GF-D8 (cell line): ENCODE measurements at places on chromosomes 2 and 18.

GRCh38 chr2:201987426-201987825 lies 46.2 kb upstream of the FZD7 start:
- DNase-seq: no peak

- no peak for DNase-seq
Observed at GRCh38 chr2:31239593-31240177, 5.7 kb downstream of the EHD3 start.

DNA sequence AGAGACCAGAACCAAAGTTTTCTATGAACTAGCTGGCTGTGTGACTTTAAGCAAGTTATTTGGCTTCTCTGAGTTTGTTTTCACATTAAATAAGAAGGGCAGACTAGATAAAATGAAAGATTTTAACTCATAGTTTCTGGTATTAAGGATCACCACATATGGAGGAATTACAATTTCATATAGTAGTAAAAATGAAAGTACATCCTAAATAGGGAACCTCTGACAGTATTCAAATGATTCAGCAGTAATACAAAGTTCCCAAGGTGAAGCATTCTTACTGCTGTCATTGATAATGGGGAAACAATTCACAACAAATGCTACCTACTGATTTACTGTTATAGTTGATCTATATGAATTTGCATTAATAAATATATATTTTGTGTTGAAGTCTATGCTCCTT lies 170.3 kb upstream of the VRK2 start:
- DNase-seq: no peak

DNA sequence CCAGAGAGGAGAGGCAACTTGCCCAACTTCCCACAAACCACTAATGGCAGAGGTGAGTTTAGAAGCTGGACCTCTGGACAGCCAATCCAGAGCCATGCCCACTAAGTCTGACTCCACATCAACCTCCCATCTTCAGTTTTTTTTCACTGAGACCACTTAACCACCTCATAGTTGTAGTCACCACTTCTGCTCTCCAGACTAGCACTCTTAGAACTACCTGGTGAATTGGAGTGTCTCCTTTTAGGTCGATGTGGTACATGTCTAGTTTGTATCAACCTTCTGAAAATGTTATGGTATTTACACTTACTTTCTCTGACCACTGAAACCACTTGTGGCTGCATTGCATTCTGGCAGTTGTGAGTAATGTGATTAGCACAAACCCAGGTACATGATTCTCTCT lies 743.6 kb upstream of the FANCL start:
- no peak for DNase-seq

- DNase-seq: no peak
Observed at GRCh38 chr2:168781191-168781817, 21.1 kb upstream of the NOSTRIN start.

GRCh38 chr18:36017232-36017631 lies 44.8 kb downstream of the RMP24 start:
- DNase-seq: no peak

GRCh38 chr2:166388481-166389070 lies 12.8 kb upstream of the SCN9A start:
- no peak for DNase-seq

DNA sequence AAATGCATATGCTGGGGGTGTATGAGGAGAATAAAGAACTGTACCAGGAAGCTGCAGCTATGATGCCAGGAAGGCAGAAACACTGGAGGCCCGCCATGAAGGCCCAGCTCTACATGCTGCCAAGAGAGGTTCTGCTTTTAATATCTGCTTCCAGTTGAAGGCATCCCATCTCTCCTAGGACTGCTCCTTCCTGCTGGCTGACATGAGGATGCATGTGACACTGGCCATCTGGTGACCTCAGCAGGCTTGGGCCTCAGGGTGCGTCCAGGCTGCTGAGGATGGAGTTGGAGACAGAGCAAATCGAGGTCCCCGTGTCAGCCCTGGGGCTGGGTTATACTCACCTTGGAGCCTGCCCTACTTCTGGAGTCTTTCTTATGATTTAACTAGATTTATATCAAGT lies 49.0 kb downstream of the PSMG2 start:
- no peak for DNase-seq

DNA sequence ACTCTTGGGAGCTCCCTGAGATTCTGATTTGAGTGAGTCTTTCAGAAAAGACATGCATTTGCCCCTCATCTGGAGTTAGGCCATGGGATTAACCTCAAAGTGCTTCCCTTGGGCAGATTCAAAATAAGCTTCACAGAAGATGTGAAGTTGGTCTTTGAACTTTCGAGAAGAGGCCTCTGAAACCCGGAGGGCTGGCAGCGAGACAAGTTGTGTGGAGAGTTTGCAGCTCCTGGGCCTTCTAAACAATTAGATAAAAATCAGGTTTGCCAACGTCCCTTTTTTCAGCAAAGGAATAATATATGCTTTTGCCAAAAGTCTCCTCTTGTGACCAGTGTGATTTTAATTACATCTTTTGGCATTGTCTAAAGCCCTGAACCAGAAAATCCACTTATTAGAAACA lies 489.7 kb downstream of the SOX11 start:
- DNase-seq: no peak

- DNase-seq: no peak
Observed at GRCh38 chr18:13616041-13616440, 110.3 kb downstream of the FAM210A start.

- DNase-seq: no peak
Observed at GRCh38 chr18:57627488-57627887, 5.9 kb upstream of the NARS1 start.

DNA sequence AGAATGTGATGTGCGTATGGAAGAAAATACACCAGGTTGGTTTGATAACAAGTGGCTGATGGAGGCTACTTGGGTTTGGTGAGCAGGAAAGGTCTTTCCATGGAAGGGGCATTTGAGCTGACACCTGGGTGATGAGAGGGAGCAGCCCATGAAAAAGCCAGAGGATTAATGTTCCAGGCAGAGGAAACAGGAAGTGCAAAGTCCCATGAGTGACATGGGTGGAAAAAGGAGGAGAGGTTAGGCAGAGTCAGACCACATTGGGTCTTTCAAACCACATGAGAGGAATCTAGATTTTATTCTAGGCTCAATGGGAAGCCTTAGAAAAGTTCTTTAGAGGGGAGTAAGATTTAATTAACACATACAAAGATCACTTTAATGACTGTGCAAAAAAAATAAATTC lies 195.7 kb downstream of the LRATD1 start:
- no peak for DNase-seq

DNA sequence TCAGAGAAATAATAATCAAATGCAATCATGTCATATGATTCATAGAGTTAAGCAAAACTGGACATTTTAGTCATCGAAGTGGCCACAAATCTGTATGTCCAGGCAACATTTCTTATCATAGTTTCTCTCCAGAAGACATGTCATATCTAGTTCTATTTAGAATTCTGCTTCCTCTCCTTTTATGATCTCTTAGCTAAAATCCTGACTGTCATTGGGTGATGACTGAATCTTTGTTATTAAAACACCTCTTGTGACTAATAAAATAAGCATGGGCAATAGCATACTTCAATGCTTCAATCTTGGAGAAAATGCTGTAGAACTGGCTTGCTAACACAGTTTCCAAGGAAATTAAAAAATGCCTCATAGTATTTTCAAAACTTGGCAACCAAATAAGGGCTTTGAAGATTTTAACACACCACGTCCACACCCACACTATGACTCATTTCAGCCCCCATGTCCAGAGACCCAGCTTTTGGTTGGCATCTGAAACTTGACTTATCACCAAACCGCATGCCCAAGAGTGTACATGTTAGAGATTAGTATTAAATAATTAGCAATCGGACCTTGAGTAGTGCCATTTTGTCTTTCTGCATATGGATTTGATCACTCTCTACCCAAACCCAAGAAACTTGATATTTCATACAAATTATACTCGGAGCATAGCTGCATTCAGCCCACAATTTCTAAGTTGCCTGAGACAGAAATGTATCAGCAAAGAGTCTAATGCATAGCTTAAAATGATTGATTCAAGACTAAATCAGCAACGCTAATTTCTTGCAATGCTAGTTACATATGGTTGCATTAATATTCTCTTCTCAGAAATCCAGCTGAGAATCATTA lies 106.5 kb upstream of the ETAA1 start:
- no peak for DNase-seq

- DNase-seq: no peak
Observed at GRCh38 chr2:58788402-58788801, 547.3 kb upstream of the FANCL start.

DNA sequence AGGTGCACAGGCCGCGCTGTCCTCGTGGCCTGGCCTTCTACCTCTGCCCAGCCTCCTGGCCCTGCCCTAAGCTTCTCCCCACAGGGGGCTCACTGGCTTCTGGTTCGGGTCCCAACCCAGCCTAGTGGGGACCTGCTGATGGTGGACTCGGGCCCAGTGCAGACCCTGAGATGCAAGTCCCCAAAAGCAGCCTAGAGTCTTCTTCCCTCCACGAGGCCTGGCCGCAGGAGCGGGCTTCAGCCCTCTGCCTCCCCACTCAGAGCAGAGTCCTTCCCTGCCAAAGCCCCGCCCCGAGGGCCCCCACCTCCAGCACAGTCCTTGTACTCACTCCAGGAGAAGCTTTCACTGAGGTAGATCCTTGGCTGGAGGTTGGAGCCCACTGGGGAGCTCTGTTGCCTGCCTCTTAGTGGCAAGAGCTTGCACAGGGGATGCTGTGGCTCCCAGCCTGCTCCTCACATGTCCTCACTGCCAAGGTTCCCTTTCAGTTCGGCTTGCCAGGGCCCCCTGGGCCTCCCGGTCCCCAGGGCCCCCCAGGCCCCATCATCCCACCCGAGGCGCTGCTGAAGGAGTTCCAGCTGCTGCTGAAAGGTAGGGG lies 3.6 kb downstream of the ERFE start:
- no peak for DNase-seq

- no peak for DNase-seq
Observed at GRCh38 chr18:39589496-39589895, 2023.9 kb upstream of the CELF4 start.

DNA sequence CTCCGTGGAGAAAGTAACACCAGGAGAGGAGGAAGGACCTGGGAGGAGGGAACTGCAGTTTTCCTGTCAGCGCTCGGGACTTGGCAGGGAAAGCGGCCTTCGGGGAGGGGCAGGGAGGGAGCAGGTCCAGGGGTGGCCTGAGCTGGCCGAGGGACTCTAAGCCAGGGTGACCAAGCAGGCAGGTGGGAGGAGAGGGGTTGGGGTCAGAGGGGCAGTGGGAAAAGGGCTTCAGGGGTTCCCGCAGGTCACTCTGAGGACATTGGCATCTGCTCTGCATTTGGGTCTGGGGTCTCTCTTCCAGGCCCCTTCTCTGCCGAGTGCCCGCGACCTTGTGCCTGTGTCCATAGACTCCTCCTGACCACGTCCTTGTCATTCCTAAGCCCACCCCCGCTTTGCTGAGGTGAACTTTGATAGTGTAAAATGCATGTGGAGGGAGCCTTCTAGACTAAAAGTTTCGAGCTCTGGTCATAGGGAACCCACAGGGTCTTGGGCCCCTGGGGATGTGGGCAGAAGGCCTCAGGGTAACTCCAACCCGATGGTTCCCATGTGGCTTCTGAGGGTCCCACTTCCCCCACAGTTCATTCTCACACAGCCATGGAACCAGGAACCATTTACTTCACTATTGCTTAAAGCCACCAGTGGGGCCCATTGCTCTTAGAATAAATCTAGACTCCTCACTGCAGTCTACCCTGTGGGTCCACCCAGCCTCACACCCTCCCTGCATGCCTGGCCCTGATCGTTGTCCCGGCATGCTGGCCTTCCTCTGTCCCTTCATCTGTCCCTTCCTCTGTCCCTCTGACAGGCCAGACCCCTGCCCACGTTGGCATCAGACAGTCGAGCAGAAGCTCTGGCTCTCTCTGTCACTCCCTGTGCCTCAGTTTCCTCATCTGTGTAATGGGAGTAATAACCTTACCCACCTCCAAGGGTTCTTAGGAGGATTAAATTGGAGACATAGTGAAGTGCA lies 229.2 kb downstream of the SEPTIN10 start:
- DNase-seq: no peak

DNA sequence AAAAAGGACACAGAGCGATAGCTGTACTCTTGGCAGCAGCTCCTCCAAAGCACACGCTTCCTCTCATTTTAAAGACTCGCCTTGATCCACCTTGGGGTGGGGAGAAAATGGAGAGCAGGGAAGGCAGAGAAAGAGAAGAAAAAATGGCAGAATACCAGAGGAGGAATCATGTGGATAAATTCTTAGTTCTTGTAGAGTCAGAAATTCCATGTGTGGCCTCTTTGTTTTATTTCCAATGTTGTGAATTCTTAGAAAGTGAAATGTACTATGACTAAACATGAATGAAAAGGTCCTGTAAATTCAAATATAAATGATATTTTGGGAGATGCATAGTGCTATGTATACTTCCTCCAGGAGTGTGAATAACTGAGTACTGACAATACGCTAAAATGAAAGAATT lies 89.7 kb upstream of the SESTD1 start:
- DNase-seq: no peak

- no peak for DNase-seq
Observed at GRCh38 chr2:128618642-128619041, 300.0 kb upstream of the HS6ST1 start.

DNA sequence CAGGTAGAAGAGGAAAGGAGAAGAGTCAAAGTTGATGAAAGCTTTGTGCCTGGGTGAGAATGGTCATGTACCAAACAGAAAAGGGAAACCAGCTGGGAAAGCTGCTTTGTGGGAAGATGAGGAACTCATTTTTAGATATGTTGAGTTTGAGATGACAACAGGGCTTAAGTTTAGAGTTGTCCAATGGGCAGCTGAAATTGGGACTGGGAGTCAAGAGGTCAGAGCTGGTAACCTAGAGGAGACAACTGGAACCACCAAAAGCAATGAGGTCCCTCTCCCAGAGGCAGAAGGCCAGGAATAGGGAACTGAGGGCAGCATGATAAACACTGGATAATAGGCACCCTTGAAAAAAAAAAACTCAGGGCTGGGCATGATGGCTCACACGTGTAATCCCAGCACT lies 48.8 kb downstream of the SLC4A1AP start:
- DNase-seq: no peak

DNA sequence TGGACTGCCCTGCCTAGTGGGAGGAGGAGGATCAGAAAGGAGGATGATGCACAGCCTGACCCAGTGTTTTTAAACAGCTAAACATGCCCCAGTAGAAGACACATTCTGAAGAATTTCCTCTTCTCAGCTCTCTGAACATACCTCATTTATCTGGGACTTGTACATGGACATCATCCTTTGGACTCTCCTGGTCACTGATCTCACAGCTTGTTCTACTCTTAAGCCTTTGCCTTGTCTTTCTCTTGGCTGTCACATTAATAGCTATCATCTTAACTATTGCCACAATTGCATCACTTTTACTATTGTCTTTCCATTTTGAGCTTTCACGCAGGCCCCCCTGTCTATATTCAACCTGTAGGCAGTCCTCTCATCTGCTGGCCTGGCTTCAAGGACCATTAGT lies 42.0 kb upstream of the PGAP1 start:
- DNase-seq: no peak
